ENCODE measurements at places on chromosomes 4 and X.

- no peak for DNase-seq
These were observed 61.3 kb downstream of the ANTXR2 start for GRCh38 chr4:80011636-80012236.

DNA sequence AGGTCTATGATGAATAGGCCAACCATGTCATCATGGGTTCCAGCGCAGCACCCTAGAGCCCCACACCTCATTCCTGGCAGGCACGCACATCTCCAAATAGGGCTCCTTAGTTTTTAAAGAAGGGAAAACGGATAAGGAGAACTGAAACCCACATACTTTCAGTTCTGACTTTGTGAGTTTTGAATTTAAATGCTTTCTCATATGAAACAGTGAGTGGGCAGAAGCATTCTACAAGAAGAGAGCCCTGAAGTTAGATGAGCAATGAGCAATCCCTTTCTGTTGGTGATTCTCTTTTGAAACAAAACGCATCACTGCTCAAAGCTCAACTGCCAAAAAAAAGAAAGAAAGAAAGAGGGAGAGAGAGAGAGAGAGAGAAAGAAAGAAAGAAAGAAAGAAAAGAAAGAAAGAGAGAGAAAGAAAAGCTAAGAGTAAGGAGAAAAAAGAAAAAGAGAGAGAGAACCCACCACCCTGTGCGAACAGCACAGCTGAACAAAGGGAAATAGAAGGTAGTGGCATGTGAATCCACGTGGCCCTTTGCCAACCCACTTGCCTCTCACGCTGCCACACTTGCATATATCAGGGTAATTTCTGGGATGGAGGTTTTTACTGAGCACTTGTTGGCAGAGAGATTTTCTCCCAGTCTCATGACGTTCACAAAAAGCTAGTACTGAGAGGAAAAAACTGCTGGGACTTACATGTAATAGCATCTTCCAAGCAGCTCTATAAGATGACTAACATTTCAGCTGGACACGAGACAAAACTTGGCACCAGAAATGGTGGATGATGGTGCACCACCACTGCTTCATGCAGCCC lies 31.0 kb downstream of the TMSB4X start:
- no peak for DNase-seq

GRCh38 chr4:86831262-86832130 lies 17.7 kb downstream of the SLC10A6 start:
- no peak for DNase-seq

GRCh38 chr4:54940996-54941865 lies 184.2 kb downstream of the KDR start:
- no peak for DNase-seq

GRCh38 chr4:140004549-140004895 lies 149.5 kb downstream of the MAML3 start:
- DNase-seq = no peak

DNA sequence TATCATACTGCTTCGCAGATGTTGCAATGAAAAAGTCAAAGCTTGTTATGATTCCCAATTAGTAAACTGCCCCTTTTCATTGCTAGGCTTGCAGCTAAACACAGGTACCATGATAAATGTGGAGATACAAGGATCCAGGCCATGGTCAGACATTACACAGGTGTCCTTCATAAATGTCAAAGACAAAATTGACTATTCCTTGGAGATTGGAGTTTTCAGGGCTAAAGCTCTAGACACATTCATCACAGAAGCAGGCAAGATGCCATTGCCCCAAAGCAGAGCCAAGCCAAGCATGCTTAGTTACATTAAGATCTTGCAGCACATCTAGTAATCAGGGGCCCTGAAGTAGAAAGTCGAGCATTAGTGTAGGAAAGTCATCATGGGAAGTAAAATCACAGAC lies 111.3 kb upstream of the INTU start:
- DNase-seq = no peak

GRCh38 chr4:181085557-181085956 lies 1157.6 kb upstream of the TENM3 start:
- no peak for DNase-seq

DNA sequence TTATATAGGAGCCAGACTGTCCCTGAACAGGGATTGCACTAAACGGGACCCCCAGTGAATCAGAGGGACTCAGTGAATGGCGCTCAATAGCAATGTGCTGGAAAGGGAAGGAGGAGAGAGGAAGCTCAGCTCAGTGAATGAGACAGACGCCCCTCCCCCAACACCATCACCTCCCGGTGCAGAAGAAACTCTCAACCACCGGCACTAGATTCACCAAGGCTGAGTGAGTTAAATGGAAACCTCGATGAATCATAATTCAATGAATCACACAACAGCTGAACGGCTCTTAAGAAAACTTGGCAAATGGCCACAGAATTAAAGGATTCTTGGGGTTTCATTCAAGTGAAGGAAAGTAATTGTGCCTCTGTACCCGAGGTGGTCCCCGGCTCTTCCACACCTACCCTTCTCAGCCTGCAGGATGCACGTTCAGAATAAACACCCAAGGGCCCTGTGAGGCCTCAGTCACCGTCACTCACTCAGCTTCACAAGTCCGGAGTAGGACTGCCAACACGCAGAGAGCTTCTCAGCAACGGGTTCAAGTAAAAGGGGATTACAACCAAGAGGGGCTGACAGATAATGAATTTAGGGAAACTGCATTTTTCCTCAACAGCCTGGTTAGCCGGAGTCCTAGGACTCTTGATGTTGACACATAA lies 29.3 kb downstream of the CRMP1 start:
- no peak for DNase-seq

- no peak for DNase-seq
These were observed 20.5 kb downstream of the PAGE2 start for GRCh38 chrX:55109306-55109705.
